ENCODE measurements at places on chromosomes 11 and 22.
A peak's percentile ranks its signal among the peaks of the same experiment; 100 is the strongest.

DNA sequence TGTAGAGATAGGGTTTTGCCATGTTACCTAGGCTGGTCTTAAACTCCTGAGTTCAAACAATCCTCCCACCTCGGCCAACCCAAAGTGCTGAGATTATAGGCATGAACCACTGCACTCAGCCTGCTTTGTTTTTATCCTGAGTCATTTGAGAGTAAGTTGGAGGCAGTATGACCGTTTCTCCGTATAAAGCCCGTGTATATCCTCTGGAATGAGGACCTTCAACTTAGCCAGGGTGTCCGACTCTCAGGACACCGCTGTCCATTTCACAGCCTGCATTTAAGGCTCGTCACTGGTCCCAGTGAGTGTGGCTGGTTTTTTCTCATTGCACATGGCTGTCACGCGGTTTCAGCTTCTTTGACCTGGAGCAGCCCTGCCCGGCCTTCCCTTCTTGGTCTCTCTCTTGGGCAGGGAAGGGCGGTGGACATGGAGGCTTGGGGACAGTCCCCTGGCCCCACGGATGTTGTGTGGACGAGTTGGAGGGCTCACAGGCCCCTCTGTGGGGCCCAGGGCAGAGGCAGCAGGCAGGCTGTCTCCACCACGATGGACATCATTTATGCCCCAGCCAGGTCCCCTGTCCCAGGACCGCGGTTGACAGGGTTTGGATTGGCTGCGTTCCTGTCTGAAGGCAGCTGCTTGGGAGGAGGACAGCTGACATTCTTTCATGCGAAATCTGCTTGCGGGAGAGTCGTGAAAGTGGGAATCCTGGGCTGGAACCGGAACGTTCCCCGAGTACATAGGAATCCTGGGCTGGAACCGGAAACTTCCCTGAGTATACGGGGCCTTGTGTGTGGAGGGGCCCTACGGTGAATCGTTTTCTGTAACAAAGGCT lies 93.3 kb downstream of the KCNQ1 start:
- DNase-seq, result no peak

GRCh38 chr22:33038131-33038772 lies 19.9 kb downstream of the SYN3 start:
- no peak for DNase-seq

GRCh38 chr11:20397281-20397680 lies 9.8 kb downstream of the PRMT3 start:
- DNase-seq, result no peak

DNA sequence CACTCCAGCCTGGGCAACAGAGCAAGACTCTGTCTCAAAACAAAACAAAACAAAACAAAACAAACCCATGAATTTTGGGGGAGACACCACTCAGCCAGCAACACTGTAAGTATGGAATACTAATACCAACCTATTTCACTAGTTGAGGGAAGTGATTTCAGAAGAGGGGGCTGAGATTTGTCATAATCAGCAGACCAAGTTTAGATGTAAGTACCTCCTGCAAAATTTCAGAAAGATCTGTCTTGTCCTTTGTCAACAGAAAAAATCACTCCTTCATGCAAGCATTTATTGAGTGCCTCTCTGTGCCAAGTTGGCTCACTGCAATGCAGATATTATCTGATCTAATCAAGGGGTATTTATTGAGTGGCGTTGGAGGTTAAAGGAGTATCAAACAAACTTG lies 23.4 kb upstream of the ADA2 start:
- no peak for DNase-seq

DNA sequence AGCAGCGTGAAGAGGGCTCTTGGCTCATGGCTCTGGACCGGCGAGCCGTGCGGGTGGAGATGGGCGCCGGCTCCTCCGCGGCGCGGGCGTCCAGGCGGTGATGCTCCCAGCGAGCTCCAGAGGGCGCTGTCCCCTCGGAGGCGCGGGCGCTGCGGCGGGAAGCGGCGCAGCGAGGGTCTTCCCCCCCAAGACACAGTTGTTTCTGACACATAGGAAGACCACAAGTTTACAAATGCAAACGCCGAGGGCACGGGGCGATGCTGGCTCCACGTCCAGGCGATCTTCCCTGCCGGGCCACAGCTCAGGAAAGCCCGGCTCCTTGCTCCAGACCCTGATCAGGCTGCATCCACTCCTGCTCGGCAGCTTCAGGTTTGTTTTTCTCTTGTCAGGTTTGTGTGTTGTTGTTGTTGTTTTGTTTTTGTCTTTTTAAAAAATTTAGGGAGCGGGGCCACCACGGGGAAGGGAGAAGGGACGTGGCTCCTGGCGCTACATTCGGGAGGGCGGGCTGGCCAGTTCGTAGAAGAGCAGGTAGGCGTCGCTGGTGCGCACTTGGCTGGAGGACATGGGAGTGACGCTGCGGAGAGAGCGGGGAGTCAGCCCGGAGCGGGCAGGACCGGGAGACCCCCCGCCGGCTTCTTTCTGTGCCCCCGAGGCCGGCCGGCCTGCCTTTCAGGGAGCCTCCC lies 10.0 kb upstream of the MFRP start:
- DNase-seq, result peak; percentile 64

DNA sequence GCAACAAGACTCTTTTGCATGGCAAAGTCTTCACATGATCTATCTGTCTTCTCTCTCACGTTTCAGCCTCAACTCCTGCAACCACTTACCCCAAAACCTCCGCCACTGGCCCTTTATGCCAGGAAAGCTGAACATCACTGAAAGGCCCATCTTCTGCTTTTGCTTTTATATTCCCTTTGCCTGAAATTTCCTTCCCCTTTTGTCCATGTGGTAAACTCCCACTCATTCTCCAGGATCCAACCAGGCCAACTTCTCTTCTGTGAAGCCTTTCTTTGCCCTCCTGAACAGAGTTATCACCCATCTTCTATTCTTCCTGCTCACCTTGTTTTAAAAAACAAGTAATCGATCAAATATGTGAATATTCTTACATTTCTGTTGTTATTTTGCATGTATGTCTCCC lies 117.8 kb downstream of the WNT11 start:
- DNase-seq, result no peak

- DNase-seq, result no peak
Measured at GRCh38 chr11:45665206-45665932, at the start of gene CHST1. CHST1 (minus strand) TSS chr11:45665622; CDS start chr11:45650923, 14,699 bp downstream.

DNA sequence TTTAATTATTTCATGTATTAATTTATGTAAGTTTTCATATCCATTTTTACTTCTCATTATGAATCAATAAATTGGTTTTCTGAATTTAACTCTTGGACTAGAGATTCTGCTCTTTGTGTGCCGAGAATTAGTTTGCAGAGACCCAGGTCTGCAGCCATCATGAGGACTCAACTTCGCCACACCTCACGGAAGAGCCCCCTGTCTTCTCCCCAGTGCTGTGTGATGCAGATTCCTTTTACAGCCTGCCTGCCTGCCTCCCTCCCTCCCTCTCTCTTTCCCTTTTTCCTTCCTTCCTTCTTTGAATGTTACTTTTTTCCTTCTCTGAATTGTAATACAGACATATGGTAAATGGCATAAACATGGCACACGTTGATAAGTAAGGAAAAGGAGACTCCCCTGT lies 947.7 kb downstream of the TBC1D22A start:
- DNase-seq, result no peak

DNA sequence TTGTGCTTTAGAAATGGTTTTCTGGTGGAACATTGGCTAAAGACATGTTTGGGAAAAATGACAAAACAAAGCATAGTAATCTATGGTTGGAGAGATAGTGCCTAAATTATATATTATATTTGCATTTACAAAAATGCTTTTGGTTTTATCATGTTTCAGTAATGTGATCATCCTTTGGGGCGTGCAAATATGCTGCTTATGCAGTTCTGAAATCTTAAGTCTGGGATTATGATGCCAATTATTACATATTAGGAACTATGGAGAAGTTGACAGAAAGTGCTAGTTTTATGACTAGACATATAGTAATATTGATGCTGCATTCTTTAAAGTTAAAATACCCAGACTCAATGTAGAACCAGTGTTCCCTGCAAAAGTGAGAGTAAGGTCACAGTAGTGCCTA lies 655.0 kb downstream of the METTL15 start:
- no peak for DNase-seq

DNA sequence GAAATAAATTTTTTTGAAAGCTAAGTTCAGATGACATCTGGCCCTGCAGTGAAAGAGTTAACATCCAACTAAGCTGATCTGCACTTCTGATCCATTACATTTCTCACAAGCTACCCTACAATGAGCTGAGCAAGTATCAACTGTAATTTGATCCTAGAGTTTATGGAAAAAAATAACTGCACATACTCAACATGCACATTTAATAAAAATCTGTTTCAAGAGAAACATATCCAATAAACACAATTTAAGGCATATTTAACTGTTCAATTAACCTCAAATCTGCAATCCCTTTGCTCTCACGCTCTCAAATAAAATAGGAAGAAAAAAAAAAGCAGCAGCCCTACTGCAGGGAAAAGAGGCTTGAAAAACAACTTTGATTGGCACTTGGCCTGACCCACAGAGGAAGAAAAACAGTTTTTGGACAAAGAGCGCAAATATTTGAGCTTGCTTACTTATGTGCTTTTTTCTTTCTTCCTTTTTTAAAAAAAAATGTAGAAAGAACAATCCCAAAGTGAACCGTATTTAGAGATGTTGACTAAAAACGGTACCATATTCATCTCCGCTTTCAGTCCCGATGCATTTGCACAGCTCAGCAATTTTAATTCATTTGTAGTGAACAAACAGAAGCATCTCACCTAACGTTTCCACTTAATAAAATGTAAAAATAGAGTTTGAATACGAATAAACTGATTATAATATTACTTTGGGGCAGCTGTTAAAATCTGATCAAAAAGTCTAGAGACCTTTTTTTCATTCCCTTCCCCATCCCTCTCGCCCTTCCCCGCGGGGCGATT lies 1.6 kb downstream of the SESN3 start:
- DNase-seq, result no peak

GRCh38 chr11:68010090-68011041 lies at the start of gene ALDH3B1:
ALDH3B1 (plus strand) TSS chr11:68010327; CDS start chr11:68015298, 4,971 bp downstream.
- DNase-seq, result no peak

- DNase-seq, result no peak
Measured at GRCh38 chr22:48382197-48382596, 1445.5 kb downstream of the BRD1 start.

- no peak for DNase-seq
Measured at GRCh38 chr22:41334951-41335635, 33.8 kb downstream of the ZC3H7B start.

DNA sequence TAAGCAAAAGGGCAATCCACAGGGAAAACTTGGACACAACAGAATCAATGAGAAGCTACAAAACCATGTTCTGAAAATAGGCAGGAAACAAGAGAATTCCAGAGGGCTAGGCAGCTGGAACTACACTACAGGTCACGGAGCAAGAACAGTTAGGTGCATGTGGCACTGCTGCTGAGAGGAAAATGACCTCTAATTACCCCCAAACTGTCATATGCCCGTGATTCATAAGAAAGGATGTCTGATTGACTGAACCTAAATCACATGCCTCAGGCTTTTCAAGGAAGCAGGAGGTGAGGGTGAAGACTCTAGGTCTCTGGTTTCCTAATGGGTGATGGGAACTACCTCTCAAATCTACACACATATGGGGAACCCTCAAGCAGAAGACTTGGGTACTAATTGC lies 17.9 kb upstream of the RRAS2 start:
- DNase-seq, result no peak

DNA sequence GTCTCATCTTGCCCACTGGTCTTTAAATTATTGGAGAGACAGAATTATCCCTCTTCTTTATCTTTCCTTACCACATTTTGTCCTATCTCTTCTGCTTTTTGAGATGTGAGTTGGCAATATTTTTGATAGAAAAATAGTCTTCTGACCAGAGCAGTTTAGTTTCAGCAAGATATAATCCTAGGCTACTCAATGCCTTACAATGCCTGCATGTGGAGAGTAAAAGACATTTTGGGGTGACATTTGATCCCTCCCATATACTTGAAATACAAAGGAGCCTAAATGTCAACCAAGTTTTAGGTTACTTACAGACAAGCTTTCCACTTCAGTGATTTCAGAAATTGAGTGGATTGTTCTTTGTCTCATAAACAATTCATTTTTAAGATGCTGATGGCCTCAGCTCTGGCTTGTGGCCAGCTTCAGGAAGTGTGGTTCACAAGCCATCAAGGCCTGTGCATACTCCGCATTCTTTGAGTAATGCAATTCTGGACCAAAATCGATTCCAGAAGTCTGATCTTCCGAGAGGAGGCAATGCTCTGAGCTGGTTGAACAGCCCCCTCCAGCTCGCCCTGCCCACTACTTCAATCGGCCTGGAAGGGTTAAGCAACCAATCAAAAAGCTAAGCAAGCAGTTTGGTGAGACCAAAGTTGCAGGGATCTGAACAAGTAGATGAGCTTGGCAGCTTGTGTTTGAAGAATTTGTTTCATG lies 274.4 kb downstream of the BLID start:
- DNase-seq, result no peak

- DNase-seq, result no peak
Measured at GRCh38 chr11:92850296-92850826, 119.1 kb upstream of the MTNR1B start.

GRCh38 chr11:62048100-62048499 lies 75.7 kb upstream of the INCENP start:
- DNase-seq, result no peak

- no peak for DNase-seq
Measured at GRCh38 chr11:132314911-132315455, 944.6 kb downstream of the NTM start.

DNA sequence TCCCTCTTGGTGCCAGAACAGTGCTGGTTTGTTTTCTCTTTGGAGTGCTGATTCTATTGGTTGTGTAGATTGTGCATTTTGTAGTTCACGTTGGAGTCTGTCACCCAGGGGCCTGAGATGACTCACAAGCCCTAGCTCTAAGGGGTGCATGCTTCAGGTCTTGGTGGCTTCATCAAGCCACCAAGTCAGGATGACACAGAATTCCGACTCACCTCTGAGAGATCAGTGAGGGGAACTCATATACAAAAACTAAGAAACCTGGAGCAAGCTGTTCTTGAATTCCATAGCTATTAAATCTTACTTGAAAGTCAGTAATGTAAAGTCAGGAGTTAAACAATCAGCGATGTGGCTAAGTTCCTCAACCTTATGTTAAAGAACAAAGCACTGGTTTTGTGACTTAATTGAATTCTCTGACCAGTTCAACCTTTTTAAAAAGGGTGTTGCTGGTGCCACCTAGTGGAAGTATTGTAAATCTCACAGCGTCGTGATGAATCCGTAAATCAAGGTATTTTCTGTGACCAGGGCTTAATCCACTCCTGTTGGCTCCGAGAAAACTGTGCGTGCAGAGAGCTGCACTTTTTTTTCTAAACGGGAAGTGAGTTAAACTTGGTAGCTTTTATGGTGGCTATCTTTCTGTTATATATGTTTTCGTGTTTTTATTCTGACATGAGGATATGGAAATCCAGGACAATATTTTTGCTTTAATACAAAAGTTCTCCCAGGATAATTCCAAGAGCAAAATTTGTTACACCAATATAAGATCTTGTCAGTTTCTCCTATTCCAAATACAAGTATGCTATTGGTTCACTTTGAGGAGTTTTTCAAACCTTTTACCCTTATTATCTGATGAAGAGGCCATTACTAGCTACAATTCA lies 14.6 kb downstream of the MMP13 start:
- DNase-seq, result no peak

- no peak for DNase-seq
Measured at GRCh38 chr11:14748090-14748489, 104.5 kb downstream of the PDE3B start.

- DNase-seq, result no peak
Measured at GRCh38 chr11:78310500-78310909, 107.1 kb downstream of the GAB2 start.

- DNase-seq, result no peak
Measured at GRCh38 chr22:49678137-49678841, 149.4 kb downstream of the BRD1 start.

GRCh38 chr22:43926349-43926710 lies 2.7 kb downstream of the PNPLA3 start:
- no peak for DNase-seq
